Keratinocyte (primary cell): ENCODE measurements at places on chromosomes 5 and 9.
A peak's percentile ranks its signal among the peaks of the same experiment; 100 is the strongest.

DNA sequence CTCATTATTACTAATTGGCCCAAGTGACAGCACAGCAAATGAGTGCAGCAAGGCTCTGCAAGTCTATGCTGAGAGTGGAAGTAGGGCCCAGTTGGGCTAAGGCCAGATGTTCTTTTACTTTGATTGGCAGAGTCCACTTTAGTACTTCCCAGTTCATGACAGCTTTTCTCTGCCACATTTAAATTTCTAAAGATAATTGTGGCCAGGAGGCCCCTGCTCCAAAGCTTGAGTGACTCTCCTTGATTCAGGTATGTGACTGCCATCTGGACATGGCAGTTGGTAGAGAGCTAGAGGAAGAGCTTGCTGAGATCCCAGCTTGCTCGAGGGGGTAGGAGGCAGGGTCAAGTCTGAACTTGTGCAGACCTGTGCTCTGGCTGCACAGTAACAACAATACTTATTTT is 154.1 kb downstream of the CARTPT start:
- H3K4me1 ChIP-seq = peaks cover 8% of the 10 kb centered on the region
- DNase-seq = peak; percentile 26
- no peak overlapping the region for H3K4me3 ChIP-seq
- H3K36me3 ChIP-seq = no peaks in the 10 kb centered on the region

GRCh38 chr9:37126214-37126788 is 5.9 kb downstream of the ZCCHC7 start:
- no peak overlapping the region for H3K27ac ChIP-seq
- DNase-seq = no peak
- H3K4me1 ChIP-seq = peaks cover 4% of the 10 kb centered on the region
- H3K4me3 ChIP-seq = no peak overlapping the region
- no peaks in the 10 kb centered on the region for H3K27me3 ChIP-seq

DNA sequence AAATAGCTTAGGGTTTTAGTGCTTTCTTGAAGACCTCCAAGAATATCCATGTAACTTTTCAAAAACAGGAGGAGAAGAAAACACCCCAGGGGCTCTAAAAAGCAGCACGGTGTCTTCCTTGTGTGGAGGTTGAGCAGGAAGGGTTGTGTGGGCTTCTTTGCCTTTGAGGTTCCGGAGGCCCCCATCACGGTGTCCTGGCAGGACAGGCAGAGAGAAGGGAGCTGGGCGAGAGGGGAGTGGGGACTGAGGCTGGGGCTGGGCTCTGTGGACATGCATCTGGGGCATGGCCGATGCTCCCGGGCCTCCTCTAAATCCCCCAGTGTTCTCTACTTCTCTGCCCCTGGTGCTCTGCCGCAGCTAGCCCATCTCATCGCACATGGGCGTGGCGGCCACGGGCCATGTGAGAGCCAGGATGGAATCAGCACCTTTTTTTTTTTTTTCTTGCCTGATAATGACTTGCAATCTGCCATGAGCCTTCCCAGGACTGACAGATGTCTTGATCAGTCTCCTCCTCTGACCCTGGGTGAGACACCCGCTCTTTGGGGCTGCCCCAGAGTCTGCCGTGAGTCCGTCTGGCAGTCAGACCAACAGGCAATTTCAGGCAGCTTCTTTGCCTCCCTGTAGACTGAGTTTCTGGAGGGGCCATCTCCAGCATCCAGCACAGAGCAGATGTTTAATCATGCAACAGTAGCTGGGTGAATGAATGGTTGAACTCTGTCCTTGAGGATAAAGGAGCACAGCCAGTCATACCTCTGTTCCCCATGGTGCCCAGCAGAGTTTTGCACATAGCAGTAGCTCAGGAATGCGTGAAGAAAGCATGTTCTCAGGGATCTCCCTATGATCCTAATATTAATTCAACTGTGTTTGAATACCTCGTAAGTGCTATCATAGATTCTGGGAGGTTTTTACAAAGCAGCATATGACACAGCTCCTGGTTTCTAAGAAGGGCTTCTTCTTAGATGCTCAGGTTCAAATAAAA is 12.1 kb downstream of the CXCL14 start:
- no peaks in the 10 kb centered on the region for H3K27me3 ChIP-seq
- H3K4me3 ChIP-seq = no peak overlapping the region
- H3K27ac ChIP-seq = no peak overlapping the region
- no peaks in the 10 kb centered on the region for H3K36me3 ChIP-seq
- DNase-seq = no peak

GRCh38 chr5:141001446-141001843 is 35.2 kb downstream of the PCDHAC2 start:
- no peak for DNase-seq
- peaks cover 30% of the 10 kb centered on the region for H3K4me1 ChIP-seq
- no peaks in the 10 kb centered on the region for H3K36me3 ChIP-seq
- peak overlapping the region; percentile 47 for H3K4me3 ChIP-seq
- peak overlapping the region; percentile 27 for H3K27ac ChIP-seq

DNA sequence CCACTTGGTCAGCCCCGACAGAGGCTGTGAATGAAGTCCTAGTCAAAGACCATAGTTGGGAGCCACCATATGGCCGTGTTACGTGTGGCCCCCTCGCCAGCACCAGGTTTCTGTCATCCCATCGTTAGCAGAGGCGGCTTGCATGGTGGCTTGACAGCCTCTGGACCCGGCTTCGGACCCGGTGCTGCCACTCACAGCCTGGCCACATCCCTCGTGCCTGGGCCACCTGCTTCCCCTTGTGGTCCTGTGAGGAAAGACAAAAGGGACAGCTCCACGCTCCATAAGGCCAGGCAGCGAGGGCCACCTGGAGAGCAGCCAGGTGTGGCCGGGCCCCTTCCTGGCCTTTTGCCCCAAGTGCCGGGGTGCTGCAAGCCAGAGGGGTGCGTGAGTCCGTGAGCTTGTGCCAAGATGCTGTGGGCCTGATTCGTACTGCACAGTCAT is 6.2 kb downstream of the NKD2 start:
- H3K4me1 ChIP-seq = no peaks in the 10 kb centered on the region
- H3K27ac ChIP-seq = no peak overlapping the region
- DNase-seq = no peak
- H3K36me3 ChIP-seq = no peaks in the 10 kb centered on the region
- no peak overlapping the region for H3K4me3 ChIP-seq
- H3K27me3 ChIP-seq = peaks cover 65% of the 10 kb centered on the region
